ENCODE measurements at places on chromosomes 3 and 15.

DNA sequence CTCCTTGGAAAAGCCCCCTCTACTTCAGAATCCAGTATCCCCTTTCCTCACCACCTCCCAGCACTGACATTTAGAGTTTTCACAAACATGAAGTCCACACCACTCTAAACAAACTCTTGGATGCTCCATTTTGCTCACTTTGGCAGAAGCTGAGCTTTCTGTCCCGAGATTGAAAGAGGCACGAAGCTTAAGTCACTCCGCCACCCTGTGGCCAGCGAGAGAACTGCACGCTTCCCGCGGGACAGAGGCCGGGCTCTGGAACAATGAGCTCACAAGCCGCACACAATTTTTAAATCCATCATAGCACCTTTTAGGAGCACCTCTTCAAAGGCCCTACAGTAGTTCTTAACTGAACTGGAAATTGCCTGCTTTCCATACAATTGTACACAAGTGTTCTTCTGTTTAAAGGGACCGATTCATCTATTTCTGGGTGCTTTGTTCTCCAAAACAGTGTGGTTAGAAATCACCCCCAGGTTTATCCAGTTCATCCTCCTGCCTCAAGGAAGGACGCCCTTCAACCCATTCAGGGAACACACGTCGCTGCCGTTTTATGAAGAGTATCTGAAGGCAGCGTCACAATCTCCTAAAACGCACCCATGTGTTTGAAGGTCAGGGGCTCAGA lies 226.1 kb downstream of the VPS13C start:
- peak; percentile 34 for DNase-seq

DNA sequence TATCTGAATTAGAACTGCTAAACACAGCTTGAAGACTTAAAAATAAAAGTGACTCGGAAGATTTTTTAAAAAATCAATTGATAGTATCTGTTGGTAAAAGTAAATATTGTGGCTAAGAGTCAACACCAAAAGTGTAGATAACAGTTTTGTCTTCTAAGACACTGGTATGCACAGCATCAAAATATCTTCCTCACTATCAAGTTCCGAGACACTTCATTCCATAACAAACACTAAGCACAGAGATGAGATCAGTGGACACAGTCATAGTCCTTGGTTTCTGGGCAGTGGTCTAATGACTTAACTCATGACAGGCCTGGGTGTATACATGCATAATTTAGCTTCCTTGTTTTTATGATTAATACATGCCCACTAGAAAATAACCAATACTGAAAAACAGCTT lies 63.2 kb downstream of the PXYLP1 start:
- DNase-seq = peak; percentile 65

- DNase-seq = no peak
Observed at GRCh38 chr3:147370349-147370748, 36.0 kb downstream of the ZIC4 start.

DNA sequence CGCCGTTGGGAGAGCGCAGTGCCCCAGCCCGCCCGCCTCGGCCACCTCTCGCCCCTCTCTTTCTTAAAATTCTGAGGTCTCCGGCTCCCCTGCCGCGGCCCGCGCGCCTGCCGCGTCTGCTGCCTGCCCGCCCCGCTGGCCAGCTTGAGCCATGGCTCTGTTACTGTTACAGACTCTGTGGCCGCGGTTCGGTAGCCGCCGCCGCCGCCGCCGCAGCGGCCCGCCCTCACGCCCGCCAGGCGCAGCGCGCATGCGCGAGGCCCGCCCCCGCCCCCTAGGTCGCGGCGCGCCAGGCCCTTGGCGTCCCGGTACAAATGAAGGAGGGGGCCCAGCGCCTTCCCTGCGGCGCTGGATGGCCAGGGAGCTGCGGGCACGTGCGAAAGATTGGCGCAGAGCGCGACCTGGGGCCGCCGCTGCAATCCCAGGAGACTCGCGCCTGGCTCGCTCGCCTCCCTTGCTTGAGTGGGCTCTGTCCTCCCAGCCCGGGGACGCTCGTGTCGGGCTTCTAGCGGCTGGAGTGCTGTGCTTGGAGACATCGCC lies at the start of gene ONECUT1:
ONECUT1 (minus strand) TSS at position 168 of the 540 bp plus-strand sequence. CDS start 452 bp downstream, outside the sequence.
- no peak for DNase-seq

DNA sequence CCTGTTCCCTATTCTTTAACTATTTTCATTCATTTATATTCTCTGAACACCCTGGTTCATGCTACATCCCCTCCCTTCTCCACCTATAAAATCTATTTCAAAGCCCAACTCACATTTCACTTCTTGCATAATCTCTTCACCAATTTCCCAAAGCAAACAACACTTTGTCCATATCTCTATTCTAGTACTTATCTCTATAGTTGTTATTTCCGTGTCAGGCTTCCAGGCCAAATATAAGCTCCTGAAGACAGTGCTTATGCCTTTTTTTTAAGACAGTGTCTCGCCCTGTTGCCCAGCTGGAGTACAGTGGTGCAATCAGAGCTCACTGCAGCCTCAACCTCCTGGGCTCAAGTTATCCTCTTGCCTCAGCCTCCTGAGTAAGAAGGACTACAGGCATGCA lies 43.6 kb downstream of the DNAH12 start:
- no peak for DNase-seq

- DNase-seq = no peak
Observed at GRCh38 chr15:48481802-48482201, 150.6 kb downstream of the DUT start.

DNA sequence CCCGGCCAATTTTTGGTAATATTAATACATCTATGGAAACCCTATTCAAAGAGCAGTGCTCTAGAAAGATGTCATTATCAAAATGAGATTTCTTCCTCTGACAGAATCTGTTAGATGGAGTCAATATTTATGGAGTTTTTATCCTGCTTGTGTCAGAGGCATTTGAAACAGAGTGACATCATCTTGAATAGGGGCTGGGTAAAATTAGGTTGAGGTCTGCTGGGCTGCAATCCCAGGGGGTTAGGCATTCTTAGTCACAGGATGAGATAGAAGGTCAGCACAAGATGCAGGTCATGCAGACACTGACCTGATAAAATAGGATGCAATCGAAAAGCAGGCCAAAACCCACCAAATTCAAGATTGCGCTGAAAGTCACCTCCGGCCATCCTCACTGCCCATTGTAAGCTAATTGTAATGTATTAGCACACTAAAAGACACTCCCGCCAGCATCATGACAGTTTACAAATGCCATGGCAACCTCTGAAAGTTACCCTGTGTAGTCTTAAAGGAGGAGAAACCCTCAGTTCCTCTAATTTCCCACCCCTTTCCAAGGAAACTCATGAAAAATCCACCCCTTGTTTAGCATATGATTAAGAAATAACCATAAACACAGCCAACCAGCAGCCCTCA lies 27.3 kb upstream of the CCDC50 start:
- DNase-seq = no peak

DNA sequence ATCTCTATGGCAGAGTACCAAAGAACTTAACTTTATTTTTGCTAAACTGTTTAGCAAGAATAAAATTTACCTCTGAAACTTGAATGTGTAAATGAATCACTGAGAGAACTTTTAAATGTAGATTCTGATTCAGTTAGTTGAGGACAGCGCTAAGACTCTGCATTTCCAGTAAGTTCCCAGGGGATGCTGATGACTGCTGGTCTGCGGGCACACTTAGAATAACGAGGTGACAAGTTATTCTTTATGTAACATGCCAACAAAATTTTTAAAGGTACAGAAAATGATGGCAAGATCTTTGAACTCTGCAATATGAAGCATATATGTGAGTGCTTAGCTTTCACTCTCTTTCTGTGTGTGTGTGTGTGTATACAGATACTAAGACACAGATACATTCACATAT lies 56.4 kb downstream of the TGFBR2 start:
- DNase-seq = no peak

DNA sequence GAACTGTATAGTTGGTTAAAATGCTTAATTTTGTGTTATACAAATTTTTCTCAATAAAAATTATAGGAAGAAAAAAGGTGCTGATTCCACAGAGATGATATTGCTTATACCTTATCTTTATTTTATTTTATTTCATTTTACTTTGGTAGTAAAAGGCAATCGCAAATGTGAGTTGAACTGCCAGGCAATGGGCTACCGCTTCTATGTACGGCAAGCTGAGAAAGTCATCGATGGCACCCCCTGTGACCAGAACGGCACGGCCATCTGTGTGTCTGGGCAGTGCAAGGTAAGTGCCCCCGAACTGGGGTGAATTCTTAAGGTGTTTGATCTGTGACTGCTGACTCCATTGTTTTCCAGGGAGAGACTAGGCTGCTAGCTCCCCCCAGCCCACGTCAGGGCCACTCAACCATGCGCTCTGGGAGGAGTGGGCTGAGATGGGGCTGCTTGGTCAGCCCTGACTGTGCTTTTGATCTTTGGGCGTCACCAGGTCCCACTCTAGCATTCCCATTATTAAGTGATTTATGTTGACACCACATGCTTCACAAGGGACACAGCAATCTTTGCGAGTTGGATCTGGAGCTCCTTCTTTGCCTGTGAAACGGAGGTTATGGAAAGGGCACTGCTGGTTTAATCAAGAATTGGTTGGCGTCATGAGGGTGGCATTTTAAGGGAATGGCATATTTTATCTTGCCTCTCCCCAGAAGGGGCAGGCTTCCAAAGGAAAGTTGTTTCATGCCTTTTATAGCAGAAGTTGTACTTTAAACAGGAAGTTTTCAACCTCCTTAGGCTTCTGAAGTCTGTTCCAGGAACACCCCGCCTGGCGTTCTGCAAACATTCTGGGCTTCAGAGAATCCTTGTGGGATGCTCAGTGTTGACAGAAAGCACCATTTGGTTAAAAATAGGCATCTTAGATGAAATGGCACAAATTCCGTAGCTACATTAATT lies 296.5 kb downstream of the THSD4 start:
- DNase-seq = no peak

GRCh38 chr3:143634427-143634826 lies 213.8 kb downstream of the SLC9A9 start:
- no peak for DNase-seq

- DNase-seq = no peak
Observed at GRCh38 chr15:79930516-79930915, 33.7 kb upstream of the MTHFS start.

DNA sequence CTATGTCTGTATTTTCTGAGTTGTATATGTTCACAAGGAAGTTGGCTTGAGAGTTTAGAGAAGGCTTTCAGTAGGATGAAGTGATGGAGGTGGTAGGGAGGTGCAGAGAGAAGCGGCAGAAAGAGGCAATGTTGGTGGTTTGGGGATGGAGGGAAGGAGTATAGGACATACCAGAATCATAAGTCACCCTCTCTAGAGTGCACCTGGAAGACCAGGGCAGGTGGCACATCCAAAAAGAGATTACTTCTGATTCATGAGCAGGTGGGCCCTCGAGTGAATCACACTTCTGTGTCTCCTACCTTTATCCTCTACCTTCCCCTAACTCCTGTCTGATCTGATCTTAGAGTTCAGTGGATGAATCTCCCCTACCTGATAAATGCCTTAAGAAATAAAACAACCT lies 41.8 kb upstream of the MRPL3 start:
- no peak for DNase-seq

DNA sequence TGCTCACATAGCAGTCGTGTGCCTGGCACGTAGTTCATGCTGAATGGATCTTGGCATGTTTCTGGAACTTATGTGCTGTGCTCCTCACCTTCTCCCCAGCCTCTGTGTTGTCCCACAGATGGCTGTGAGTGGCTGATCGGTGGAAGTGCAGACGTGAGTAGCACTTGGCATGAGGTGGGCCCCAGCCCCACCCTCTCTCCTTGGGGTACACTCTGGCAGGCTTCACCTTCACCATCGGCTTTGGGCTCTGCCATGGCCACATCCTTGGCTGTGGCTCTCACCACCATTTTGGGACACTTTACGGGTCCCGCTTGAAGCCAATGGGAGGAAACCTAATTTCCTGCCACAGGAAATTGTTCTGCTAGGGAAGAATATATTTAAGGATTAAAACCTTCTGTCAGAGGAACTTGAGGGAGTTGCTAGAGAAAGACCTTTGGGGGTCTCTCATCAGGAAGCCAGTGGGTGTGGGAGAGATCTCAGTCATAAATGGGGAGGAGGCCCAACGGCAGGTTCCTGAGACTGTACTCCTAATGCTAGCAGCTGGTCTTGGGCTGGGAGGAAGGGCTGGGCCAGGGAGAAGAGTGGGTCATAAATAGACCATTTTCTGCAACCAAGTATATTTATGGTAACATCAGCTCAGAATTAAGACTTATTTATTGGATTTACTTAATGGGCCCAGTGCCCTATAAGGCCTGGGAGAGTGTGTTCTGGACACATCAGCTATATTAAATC lies 92.3 kb downstream of the SMAD3 start:
- no peak for DNase-seq

DNA sequence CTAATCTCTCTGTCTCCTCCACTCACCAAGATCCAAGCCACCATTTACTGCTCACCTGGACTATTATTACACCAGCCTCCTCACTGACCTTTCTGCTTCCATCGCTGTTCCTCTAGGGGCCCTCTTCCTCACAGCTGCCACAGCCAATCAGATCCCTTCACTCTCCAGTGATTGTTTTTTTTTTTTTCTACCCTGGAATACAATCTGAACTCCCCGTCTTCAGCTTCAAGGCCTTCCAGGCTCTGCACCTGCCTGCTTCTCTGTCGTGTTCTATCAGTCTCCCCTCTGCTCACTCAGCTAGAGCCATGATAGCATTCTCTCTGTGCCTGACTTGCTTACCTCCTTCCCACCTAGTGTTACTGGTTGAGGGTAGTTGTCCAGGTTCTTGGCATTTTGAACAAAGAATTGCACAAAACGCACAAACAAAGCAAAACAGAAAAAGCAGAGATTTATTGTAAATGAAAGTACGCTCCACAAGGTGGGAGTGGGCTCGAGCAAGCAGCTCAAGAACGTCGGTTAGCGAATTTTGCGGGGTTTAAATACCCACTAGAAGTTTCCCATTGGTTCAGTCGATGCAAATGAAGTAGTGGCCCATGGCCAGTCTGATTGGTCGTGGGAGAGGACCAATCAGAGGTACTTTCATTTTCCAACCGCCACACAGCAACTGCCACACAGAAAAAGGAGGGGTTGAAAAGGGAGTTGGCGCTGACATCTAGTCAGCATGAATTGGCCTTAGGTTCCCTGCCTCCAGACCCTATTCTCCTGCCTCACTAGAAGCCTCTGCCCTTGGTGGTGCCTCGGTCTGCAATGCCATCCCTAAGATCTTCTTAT lies 188.9 kb downstream of the TLE3 start:
- no peak for DNase-seq

GRCh38 chr3:43923104-43923882 lies 232.6 kb downstream of the ABHD5 start:
- DNase-seq = no peak

DNA sequence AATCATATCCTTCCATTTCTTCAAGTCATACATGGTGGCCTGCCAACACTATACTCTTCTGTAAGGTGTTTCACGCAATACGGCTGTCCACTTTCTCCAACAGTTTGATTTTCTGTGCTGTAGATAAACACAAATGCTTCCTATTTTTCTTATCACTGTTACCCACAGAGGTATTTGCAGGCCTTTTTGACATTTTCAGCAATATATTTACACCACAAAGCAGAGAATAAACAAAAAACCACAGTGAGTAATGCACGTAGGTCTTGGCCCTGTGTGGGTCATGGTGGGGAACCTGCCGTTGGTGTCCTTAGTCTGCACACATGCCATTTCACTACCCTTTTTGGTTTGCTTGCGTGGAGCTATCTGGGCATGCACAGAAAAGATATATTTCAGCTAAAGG lies 59.5 kb downstream of the LRRC28 start:
- no peak for DNase-seq

- DNase-seq = no peak
Observed at GRCh38 chr3:143119974-143120715, 574 bp downstream of the CHST2 start.

Measured in RCC 7860 (cell line).